PC-9 (cell line): ENCODE measurements at places on chromosomes 4 and X. TPM values are rescaled to one million over a fixed set of nuclear protein-coding genes. Genes with fewer than 3 reads are reported as not detected.

DNA sequence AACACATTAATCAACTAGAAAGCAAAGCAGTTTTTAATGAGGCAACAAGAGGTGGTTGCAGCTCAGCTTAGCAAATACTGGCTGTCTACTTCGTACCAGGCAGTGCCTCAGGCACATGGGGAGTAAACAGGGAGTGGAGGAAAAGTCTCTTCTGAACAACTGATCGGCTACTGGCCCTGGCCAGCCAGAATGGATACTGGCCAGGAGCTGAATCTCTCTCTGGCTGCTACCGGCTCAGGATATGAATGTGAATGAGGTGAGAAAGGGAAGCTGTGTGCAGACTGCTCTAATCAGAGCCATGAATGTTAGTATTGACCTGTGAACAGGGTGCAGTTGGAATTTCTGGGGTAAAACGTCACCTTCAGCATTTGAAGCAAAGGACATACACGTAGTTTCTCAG, 77.3 kb downstream of the STK32B start:
- no peak for DNase-seq

GRCh38 chr4:109390115-109390768, 43.4 kb upstream of the SEC24B start:
- DNase-seq = no peak

DNA sequence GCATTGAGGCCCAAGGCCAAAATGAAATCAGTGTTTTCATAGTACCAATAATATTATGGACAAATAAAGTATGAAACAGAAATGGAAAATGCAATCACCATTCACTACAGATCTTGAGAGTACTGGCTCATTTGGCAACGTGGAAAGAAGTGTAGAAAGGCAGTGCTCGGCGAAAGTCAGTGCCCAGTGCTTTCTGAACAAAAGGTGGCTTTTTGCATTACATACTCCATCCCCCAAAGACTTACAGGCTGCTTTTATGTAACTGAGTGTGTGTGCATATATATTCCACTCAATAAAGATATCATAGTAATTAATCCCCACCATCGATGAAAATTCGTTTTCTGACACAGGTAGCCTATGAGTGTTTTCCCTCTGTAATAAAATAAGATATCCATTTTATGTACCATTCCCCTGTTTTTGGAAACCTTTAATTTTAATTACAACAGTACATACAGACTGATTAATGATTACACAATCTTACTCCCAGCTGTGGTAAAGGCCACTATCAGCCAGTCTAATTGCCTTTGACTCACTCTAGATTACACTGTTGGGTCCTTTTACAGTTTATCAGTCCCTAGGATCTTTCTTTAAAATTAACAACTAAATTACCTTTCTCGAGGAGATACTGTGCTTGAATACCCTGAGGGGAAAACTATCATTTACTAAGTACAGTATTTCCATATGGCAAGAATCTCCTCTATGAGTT, 65.9 kb downstream of the MAD2L1 start:
- no peak for DNase-seq

DNA sequence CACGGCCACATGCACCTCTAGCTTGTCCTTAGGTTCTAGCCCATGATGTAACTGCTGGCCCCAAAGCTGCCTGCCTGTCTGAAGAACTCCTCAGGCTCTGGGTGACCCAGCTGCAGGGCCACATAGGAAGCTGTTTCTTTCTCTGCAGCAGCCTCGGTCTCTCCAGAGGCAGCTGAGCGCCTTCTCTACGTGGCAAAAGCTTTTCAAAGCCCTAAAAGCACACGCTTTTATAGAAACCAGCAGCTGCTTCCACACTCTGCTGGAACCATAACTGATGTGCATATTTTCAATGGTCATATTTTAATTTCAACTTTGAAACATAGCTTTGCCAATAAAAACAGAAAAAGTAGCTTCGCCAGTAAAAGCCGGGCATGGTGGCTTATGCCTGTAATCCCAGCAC, 37.4 kb downstream of the FAM53A start:
- no peak for DNase-seq

- peak; percentile 8 for DNase-seq
These were observed 171.6 kb downstream of the PCDH10 start for GRCh38 chr4:133320576-133321170.

DNA sequence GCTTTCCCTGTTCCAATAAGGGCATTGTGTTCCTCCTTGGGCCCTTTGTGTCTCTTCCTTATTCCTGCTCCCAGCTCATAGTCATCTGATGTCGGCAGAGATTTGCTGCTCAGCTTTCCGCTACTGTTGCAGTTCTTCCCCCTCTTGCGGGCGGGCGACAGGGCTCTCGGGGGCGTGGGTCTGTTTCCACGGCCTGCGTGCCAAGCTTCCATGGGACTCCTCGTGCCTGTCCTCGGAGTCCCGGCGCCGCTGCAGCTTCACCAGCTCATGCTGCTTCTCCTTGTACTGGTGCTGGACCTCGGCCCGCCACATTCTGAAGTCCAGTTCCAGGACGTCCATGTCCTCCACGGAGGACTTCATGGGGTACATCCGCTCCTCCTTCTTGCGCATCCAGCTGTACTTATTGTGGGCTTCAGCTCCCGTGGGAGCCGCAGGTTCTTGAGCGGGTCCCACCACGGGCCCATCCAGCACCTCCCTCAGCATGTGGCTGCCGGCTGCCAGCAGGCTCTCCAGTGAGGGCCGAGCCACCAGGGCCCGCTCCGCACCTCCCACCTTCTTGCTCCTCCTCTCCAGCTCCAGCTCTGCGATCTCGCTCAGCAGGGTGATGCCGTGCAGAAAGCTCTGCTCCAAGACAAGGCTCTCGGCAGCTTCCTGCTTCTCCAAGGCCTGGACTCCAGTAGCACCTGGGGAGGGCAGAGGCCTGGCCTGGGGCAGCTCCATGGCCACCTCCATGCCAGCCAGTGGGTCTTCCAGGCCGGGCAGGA, 74.1 kb upstream of the UCP1 start:
- DNase-seq = no peak

GRCh38 chrX:138866643-138867042, 155.1 kb upstream of the FGF13 start:
- DNase-seq = no peak

- DNase-seq = no peak
These were observed 71.0 kb upstream of the AFAP1 start for GRCh38 chr4:8010618-8011017.

DNA sequence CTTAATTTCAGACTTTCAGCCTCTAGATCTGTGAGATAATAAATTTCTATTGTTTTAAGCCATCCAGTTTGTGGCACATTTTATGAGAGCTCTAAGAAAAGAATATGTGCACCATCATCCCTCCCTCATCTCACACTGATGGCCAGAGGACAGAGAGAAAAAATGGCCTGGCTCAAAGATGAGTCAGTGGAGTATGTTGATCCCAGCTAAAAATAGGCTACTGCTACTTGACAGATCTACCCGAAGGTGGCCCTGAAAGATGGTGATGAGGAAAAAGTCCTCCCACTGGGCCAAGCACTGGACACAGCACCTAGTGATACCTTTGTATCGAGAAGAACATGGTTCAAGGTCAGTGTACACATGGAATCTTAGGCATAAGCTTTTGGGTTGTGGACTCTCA, 38.2 kb upstream of the DCTD start:
- DNase-seq = no peak

DNA sequence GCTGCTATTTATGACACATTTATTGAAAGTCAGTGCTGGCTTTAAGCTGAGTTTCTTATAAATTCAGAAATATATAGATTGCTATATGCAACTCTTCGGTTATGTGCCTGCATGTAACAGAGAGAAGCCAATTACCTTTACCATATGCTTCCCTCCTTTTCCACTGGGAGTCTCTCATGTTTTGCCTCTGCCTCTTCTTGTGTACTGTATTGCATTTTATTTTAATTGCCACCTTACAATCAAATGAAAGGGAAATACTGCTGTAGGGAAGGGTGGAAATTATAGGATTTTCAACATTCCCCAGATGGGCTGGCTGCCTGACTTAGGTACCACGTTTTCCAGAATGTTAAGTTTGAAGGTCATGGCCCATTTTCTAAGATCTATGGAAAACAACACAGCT, 655.4 kb upstream of the SLIT2 start:
- no peak for DNase-seq

DNA sequence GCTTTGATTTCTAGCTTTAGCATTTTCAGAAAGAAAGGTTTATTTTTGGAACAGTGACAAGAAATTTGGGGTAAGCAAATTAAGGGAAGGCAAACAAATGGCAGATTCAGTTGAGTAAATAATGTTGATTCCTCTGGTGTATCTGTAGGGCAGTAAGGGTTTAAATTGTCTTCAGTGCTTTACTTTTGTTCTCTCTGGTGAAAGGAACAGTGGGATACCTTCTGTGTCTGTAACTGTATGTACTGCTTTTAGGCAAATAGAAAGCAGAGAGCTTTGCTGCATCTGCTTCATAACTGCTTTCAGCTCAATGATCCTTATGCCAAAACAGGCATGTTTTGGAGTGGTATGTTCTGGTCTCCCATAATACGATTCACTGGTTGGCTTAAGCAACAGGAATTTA, 932.1 kb upstream of the SLIT2 start:
- DNase-seq = no peak

- peak; percentile 72 for DNase-seq
These were observed 208.8 kb downstream of the SH2D1A start for GRCh38 chrX:124555036-124555595.

DNA sequence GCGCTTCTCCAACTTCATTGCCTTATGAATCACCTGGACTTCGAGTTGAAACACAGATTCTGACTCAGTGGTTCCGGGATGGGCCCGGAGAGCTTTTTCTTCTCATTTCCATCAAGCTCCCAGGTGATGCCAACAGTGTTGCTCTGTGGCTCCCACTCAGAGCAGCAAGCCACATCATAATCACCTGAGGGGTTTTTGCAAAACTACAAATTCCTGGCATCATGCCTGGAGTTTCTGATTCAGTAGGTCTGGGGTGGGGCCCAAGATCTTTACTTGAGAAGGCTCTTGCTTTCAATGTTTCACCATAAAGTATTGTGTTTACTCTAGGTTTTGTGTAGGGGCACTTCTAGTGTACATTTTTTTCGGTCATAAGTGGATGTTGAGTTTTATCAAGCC, 7.0 kb downstream of the MTM1 start:
- peak; percentile 82 for DNase-seq

DNA sequence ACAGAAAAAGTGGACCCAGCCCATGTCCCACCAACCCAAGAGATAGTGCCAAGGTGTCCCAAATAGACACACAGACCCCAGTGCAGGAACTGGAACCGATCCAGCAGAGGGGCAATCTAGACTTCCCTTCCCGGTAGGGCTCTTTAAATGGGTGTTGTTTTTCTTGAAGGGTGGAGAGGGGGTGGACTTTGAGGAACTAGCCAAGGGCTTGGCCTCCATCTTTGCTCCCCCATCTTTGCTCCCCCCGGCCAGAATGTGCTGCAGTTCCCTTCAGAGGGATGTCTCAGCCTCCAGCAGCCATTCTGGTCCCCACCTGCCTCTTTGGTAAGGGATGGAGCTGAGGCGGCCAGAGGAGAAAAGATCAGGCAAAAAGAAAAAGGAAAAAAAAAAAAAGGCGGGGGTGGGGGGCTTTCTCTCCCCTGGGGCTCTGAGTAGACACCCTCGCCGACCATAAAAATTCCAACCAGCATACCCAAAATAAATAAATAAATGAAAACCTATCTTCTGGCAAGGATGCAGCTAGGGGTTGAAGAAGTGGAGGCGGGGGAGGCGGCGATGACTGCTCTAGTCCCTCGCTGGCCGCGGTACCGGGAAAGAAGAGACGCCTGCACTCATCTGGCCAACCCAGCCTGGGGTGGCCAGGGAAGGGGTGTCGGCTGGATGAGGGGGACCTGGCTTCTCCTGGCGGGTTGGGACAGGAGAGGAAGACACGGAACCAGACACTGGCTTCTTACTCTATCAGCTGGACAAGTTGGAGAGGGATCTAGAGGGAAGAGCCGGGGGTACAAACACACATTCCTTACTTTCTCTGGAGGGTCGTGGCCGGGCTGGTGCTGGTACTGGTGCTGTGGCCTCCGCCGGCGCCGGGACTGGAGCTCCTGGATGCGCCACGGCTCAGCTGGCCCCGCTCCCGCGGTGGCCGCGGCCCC, 38.5 kb upstream of the IQSEC2 start:
- no peak for DNase-seq

DNA sequence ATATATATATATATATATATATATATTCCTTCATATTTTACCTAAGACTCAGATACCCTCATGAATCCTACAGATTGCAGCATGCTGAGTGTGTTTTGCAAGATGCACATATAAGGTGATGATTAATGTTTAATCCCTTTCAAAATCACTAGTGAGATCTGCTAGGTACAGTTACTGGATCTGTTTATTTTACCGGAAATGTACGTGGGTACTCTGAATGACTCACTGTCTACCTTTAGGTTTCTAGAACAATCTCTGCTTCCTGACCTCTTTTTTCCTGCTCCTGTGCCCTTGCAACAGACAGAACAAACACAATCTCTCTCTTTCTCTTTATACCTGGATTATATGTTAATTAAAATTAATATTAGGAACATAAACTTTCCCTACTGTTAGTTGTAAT, 379.6 kb downstream of the FAM133A start:
- no peak for DNase-seq

DNA sequence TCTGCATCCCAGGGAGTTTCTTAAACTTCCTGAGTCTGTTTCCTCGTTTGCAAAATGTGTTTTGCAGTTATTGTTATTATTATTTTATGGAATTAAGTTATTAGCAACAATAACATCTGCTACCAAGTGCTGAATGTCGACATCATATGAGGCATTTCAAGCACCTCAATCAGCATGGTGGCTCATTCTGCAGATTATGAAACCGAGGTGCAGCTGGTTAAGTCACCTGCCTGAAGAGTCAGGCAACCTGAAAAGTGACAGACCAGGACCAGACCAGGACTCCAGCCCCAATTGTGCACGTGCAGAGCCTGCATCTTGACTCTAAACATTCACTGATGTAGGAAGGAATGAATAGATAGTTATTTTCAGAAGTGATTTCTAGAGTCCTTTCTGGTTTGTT, 99.8 kb downstream of the AFAP1 start:
- DNase-seq = no peak

DNA sequence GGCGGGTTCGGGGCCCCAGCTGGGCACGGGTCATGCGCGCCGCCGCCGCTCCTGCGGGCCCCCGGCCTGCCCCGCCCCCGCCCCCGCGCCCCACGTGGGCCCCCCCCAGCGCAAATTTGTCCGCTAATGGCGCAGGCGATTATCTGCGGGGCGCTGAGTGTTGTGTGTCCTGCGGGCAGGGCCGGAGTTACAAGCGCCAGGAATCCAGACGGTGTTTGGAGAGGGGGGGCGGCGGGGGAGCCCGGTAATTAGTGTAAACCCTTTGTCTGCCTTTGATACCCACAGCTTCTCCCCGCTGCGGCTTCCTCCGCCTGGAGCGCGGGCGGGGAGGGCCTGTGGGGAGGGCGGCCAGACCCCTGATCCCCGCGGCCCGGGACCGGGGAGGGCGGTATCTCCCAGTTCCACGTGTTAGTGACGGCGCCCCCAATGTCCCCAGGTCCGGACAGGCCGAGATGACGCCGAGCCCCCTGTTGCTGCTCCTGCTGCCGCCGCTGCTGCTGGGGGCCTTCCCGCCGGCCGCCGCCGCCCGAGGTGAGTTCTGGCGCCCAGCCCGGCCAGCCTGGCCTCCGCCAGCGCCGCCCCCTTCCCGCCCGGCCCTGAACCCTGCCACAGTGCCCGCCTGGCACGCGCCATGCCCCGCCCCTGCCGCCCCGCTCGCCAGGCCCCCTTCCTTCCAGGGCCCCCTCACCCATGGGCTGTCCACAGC, 761 bp downstream of the FGFRL1 start:
- DNase-seq = peak; percentile 57

Gene MAGED4
- total RNA-seq = not detected in 2 replicates

Gene ADAMTS3
- 0.30 and 0.76 TPM in 2 replicates for total RNA-seq

Gene GYG2
- 1.7 and 2.0 TPM in 2 replicates for total RNA-seq

Gene STPG2
- 0.35 TPM in 1 of 2 replicates, not detected in the other for total RNA-seq

Gene CPLX1
- 2.2 and 3.9 TPM in 2 replicates for total RNA-seq

Gene XAGE1A
- total RNA-seq = not detected in 2 replicates

Gene RPA4
- 0.46 and 0.93 TPM in 2 replicates for total RNA-seq
